ENCODE measurements at places on chromosomes 13 and 19.
A peak's percentile ranks its signal among the peaks of the same experiment; 100 is the strongest.

GRCh38 chr19:10603084-10603872, 16.2 kb upstream of the AP1M2 start:
- DNase-seq: peak; percentile 71

GRCh38 chr13:109874484-109875454, 88.4 kb upstream of the IRS2 start:
- DNase-seq: no peak

- DNase-seq: no peak
These were observed 14.6 kb downstream of the KDM4B start for GRCh38 chr19:4983346-4984105.

- DNase-seq: no peak
These were observed 11.3 kb downstream of the GTPBP3 start for GRCh38 chr19:17348700-17349099.

DNA sequence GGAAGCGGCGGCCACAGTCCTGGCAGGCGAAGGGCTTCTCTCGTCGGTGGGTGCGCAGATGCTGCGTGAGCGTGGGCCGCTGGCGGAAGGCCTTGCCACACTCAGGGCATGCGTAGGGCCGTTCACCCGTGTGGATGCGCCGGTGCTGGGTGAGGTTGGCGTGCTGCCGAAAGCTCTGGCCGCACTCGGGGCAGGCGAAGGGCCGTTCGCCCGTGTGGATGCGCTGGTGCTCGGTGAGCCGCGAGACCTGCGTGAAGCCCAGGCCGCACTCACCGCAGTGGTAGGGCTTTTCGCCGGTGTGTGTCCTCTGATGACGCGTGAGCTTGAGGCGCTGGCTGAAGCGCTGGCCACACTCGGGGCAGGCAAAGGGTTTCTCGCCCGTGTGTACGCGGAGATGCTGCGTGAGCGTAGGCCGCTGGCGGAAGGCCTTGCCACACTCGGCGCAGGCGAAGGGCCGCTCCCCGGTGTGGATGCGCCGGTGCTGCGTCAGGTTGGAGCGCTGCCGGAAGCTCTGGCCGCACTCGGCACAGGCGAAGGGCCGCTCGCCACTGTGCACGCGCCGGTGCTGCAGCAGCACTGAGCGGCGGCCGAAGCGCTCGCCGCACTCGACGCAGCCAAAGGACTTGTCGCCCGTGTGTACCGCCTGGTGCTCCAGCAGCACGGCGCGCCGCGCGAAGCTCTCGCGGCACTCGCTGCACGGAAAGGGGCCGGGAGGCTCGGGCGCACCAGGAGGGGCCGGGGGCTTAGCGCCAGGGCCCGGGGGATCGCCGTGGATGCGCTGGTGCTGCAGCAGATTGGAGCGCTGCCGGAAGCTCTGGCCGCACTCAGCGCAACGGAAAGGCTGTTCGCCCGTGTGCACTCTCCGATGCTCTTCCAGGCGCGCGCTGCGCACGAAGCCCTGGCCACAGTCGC, 4.0 kb upstream of the UBE2M start:
- no peak for DNase-seq

DNA sequence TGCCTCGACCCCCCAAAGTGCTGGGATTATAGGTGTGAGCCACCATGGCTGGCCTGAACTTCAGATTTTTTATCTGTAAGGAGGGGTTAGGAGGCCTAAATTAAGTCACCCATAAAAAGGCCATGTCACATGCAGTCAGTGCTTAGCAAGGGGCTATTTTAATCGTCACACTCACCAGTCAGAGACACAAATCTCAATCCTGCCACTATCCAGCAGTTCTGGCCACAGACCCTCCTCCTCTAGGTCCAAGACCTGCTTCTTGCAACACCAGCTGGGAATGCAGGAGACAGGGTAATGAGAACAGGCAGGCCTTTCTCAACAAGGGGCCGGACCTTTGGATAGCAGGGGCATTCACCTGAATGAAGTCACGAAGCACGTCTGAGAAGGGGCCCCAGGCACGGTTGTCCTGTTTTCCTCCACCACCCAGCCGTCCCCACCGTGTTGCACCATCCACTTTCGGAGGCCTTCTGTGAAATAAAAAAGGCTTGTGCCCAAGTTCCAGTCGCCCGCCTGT, 1.4 kb downstream of the FBXO27 start:
- DNase-seq: no peak
